ENCODE measurements at places on chromosomes 3 and 15.

- no peak for DNase-seq
- no peaks in the 10 kb centered on the region for H3K36me3 ChIP-seq
- peaks cover 5% of the 10 kb centered on the region for H3K4me1 ChIP-seq
- peak within 1 kb of the TSS; percentile 90 for H3K4me3 ChIP-seq
- H3K27ac ChIP-seq = no peak within 1 kb of the TSS
- no peaks in the 10 kb centered on the region for H3K27me3 ChIP-seq
Measured at GRCh38 chr3:19147905-19148767, at the start of gene KCNH8. Gene KCNH8 (plus strand): TSS chr3:19148510. CDS start chr3:19148720, 210 bp downstream.

GRCh38 chr3:44870375-44871061 lies 3.9 kb upstream of the TGM4 start:
- no peaks in the 10 kb centered on the region for H3K27me3 ChIP-seq
- no peak overlapping the region for H3K27ac ChIP-seq
- H3K36me3 ChIP-seq = peaks cover 2% of the 10 kb centered on the region
- no peak overlapping the region for H3K4me3 ChIP-seq
- H3K4me1 ChIP-seq = no peaks in the 10 kb centered on the region
- DNase-seq = no peak

DNA sequence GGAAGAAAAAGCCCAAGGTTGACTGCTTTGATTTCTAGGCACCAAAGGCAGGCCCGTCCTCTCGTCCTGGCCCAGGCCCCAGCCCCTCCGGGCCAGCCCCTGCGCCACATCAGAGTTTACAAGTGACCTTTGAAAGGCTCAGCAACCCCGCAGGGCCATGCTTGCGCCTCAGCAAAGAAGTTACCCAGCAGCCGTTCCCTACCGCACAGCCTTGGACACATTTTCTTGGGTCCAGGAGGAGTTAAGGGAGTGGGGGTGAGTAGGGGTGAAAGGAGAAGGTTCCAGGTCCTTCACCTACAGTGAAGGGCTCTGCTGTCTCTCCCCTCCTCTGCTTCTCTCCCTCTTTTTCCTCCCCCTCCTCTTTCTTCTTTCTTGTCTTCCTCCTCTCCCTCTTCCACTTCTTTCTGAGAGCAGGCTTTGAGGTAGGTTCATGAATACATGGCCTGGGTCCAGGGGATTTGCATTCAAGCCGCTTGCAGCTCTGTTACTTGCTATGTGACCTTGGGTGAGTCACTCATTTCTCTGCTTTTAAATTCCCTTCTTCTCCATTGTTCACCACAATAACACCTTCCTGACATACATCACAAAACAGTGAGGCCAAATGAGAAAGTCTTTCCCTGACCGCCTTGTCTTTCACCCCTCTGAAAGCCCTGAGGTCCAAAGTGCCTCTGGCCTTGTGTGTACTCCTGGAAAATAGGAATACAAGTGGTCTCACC lies 223.3 kb upstream of the TPRG1 start:
- H3K27me3 ChIP-seq = no peaks in the 10 kb centered on the region
- H3K36me3 ChIP-seq = no peaks in the 10 kb centered on the region
- H3K27ac ChIP-seq = peak overlapping the region; percentile 94
- DNase-seq = no peak
- peaks cover 9% of the 10 kb centered on the region for H3K4me1 ChIP-seq
- H3K4me3 ChIP-seq = no peak overlapping the region

DNA sequence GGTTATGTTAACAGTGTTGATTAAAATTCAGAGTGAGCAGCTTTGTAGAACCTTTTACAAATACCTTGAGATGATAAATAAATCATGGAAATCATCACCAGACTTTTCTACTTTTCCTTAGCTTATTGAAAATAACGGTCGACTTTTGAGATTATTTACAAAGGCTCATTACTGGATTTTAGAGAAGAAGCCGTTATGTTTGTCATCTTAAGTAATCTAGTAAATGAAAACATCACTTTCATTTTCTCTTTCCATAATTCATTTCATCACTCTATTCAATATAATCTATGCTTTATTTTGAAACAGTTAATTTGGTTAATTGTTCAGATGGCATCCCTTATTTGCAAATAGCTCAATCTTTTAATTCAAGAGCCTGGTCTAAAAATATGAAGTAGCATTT lies 3.6 kb downstream of the PLCL2 start:
- H3K36me3 ChIP-seq = no peaks in the 10 kb centered on the region
- no peak for DNase-seq
- H3K4me1 ChIP-seq = peaks cover 4% of the 10 kb centered on the region
- no peak overlapping the region for H3K27ac ChIP-seq
- no peak overlapping the region for H3K4me3 ChIP-seq
- H3K27me3 ChIP-seq = no peaks in the 10 kb centered on the region

GRCh38 chr3:139231555-139232281 lies 112.1 kb upstream of the MRPS22 start:
- DNase-seq = no peak
- no peaks in the 10 kb centered on the region for H3K36me3 ChIP-seq
- no peaks in the 10 kb centered on the region for H3K4me1 ChIP-seq
- no peaks in the 10 kb centered on the region for H3K27me3 ChIP-seq
- H3K27ac ChIP-seq = no peak overlapping the region

GRCh38 chr3:85481411-85482212 lies 522.8 kb downstream of the CADM2 start:
- no peak overlapping the region for H3K4me3 ChIP-seq
- no peaks in the 10 kb centered on the region for H3K27me3 ChIP-seq
- no peaks in the 10 kb centered on the region for H3K4me1 ChIP-seq
- H3K27ac ChIP-seq = no peak overlapping the region

- no peaks in the 10 kb centered on the region for H3K4me1 ChIP-seq
- H3K27ac ChIP-seq = no peak overlapping the region
- no peaks in the 10 kb centered on the region for H3K27me3 ChIP-seq
- no peak for DNase-seq
Measured at GRCh38 chr3:22373182-22373581, 622.2 kb upstream of the ZNF385D start.

- no peak overlapping the region for H3K27ac ChIP-seq
- H3K36me3 ChIP-seq = no peaks in the 10 kb centered on the region
- no peaks in the 10 kb centered on the region for H3K27me3 ChIP-seq
- DNase-seq = no peak
- H3K4me1 ChIP-seq = no peaks in the 10 kb centered on the region
- H3K4me3 ChIP-seq = no peak overlapping the region
Measured at GRCh38 chr3:57015912-57016311, 44.6 kb upstream of the SPATA12 start.

- no peaks in the 10 kb centered on the region for H3K36me3 ChIP-seq
- no peak overlapping the region for H3K27ac ChIP-seq
- H3K27me3 ChIP-seq = no peaks in the 10 kb centered on the region
- no peak overlapping the region for H3K4me3 ChIP-seq
Measured at GRCh38 chr3:58557491-58557890, 19.7 kb downstream of the FAM107A start.

- no peak overlapping the region for H3K4me3 ChIP-seq
- H3K27ac ChIP-seq = no peak overlapping the region
- H3K27me3 ChIP-seq = no peaks in the 10 kb centered on the region
Measured at GRCh38 chr15:26744894-26745293, 28.0 kb downstream of the GABRB3 start.

DNA sequence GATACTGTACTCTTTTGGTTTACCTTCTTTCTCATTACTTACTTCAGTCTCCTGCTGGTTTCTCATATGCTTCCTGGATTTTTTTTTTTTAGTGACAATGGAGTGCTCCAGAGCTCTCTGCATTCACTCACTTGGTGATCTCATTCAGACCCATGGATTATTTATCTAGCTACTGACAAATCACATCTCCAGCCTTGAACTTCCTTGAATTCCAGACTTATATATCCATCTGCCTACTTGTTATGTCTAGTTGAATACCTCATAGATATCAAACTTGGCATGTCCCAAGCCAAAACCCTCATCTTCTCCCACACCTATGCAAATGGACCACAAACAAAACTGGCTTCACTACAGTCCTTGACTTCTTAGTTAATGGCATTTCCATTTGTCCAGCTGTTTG lies 234.7 kb upstream of the ZPLD1 start:
- H3K4me1 ChIP-seq = no peaks in the 10 kb centered on the region
- H3K36me3 ChIP-seq = no peaks in the 10 kb centered on the region
- no peaks in the 10 kb centered on the region for H3K27me3 ChIP-seq
- no peak for DNase-seq
- H3K27ac ChIP-seq = no peak overlapping the region

DNA sequence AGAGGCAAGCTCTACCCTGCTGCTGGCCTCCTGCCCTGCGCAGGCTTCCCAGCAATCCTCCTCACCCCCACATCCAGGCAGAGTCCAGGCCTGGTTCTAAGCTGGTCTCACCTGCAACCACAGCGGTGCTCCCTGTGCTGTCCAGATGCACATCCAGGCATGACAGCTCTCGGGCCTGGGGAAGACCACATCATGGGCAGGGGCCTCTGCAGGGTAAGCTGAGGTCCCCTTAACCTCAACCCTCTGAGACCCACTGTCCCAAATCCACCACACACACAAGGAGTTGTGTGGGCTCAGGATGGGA lies 10.8 kb downstream of the PLA2G4D start:
- no peak for DNase-seq
- no peaks in the 10 kb centered on the region for H3K27me3 ChIP-seq
- H3K36me3 ChIP-seq = no peaks in the 10 kb centered on the region
- no peak overlapping the region for H3K4me3 ChIP-seq
- no peak overlapping the region for H3K27ac ChIP-seq
- no peaks in the 10 kb centered on the region for H3K4me1 ChIP-seq

- H3K4me1 ChIP-seq = peaks cover 3% of the 10 kb centered on the region
- H3K27ac ChIP-seq = no peak overlapping the region
- H3K36me3 ChIP-seq = no peaks in the 10 kb centered on the region
Measured at GRCh38 chr3:29896856-29897255, 616.0 kb downstream of the RBMS3 start.

GRCh38 chr15:84661001-84661400 lies 3.0 kb upstream of the NMB start:
- peaks cover 2% of the 10 kb centered on the region for H3K36me3 ChIP-seq
- no peaks in the 10 kb centered on the region for H3K4me1 ChIP-seq
- no peak overlapping the region for H3K27ac ChIP-seq
- H3K4me3 ChIP-seq = no peak overlapping the region
- no peak for DNase-seq

GRCh38 chr3:15290736-15291135 lies 41.6 kb downstream of the SH3BP5 start:
- H3K36me3 ChIP-seq = no peaks in the 10 kb centered on the region
- H3K27ac ChIP-seq = no peak overlapping the region
- H3K27me3 ChIP-seq = no peaks in the 10 kb centered on the region
- no peaks in the 10 kb centered on the region for H3K4me1 ChIP-seq

DNA sequence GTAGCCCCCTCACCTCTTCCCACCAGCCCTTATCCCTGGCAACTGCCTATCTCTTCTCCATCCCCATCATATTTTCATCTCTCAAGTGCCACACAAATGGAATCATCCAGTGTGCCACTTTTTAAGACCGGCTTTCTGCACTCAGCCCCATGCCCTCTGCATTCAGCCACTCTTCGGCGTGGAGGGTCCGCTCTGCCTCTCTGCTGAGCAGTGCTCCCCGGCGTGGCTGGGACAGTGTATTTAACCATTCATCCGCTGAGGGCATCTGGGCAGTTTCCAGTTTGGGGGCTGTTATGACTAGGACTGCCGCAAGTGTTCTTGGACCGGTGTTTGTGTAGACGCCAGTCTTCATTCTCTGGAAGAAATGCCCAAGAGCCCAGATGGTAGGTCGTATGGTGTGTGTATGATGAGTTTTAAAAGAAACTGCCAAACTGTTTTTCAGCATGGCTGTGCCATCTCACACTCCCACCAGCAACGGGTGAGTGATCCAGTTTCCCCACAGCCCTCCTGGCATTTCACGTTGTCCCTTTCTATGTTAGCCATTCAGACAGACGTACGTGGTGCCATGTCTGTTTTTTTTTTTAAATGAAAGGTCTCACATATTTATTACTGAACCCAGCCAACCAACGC lies 20.9 kb downstream of the IQSEC1 start:
- H3K27me3 ChIP-seq = no peaks in the 10 kb centered on the region
- H3K36me3 ChIP-seq = no peaks in the 10 kb centered on the region
- H3K4me1 ChIP-seq = no peaks in the 10 kb centered on the region
- DNase-seq = no peak

DNA sequence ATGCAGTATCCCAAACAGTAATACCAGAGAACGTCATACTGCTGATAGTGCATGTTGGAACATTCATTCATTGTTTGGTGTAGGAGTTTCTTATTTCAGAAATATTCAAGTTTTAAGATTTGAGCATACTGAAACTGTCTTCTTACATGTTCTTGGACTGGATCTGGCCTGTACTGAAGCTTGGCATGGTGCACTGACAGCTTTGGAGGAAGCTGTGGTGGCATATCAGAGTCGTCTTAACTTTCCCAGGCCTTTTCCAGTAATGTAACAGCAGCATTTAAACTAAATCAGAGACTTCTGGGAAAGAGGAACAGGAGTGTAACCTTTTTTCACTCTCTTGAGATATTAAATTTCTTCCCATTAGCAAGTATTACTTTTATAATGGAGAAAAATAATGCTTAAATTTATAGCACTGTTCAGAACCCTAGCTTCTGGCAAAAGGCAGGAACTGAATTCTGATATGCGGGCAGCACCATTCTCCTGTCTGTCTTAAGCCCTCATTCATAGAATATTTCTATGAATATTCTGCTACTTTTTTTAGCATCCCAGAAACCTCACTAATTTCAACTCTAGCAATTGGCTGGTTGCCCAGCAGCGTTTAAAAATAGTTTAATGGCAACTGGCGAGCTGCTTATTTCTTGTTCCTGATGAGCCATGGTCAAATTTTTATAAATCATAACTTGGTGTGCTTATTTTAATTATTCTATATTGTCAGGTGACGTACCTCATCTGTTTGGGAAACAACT lies 31.1 kb downstream of the DNAJC13 start:
- DNase-seq = peak; percentile 70
- H3K27me3 ChIP-seq = no peaks in the 10 kb centered on the region
- H3K4me1 ChIP-seq = peaks cover 5% of the 10 kb centered on the region

DNA sequence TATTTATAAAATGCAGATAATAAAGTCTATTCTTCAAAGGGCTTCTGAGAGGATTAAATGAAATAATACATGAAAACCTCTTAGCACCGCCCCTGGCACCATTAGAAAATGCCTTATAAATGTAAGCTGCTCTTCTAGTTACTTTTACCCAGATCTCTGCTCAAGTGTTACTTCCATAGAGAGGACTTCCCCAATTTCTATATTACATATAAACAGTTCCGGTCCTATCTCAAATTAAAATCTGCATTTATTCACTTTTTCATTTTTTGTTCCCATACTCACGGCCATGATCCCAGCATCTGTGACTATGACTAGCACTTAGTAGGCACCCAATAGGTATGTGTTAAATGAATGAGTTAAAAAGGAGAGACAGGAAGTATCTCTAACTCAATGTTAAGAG lies 890.9 kb upstream of the CFAP20DC start:
- H3K4me3 ChIP-seq = no peak overlapping the region
- no peaks in the 10 kb centered on the region for H3K27me3 ChIP-seq
- H3K4me1 ChIP-seq = no peaks in the 10 kb centered on the region
- H3K27ac ChIP-seq = no peak overlapping the region

Measured in aorta (tissue), 5 donors.